ENCODE measurements at places on chromosomes 7 and 10.

GRCh38 chr10:100020142-100020885 is 10.6 kb upstream of the DNMBP start:
- no peak for DNase-seq

- no peak for DNase-seq
Measured at GRCh38 chr7:108307595-108307994, 148.6 kb downstream of the NRCAM start.

DNA sequence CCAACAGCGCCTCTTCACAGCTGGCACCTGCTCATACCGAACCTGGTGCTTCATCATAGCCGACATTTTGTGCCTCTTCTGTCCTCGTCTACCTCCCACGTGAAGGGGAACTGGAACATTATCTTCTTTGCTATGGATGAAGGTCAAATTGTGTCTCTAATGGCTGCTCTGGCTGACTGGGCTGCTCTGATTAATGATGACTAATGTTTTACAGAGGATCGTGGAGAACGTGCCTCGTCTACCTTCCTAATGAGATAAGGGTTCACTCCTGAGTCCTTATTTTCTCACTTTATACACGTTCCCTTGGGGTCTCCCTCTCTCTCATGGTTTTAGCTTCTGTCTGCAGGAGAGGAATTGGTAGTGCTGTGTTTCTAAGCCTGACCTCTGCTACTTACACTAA is 420.3 kb downstream of the PHTF2 start:
- DNase-seq = peak; percentile 15

- peak; percentile 7 for DNase-seq
Measured at GRCh38 chr7:101218236-101219125, 516 bp downstream of the ZNHIT1 start.

GRCh38 chr7:11217848-11218565 is 244.3 kb downstream of the PHF14 start:
- no peak for DNase-seq

DNA sequence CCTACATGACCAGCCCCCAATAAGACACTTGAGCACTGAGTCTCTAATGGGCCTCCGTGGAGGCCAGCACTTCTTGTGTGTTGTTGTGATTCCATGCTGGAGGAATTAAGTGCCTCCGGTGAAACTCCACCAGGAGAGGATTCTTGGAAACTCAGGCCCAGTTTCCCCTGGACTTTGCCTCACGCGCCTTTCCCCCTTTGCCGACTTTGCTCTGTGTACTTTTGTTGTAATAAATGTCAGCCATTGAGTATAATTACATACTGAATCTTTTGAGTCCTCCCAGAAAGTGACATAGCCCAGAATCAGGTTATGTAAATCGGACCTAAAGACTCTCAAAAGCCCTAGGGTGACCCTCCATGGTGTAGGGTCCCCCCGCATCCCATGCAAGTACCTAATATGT is 82.4 kb downstream of the DLG5 start:
- DNase-seq = no peak
